ENCODE measurements at places on chromosomes 6 and 20.

DNA sequence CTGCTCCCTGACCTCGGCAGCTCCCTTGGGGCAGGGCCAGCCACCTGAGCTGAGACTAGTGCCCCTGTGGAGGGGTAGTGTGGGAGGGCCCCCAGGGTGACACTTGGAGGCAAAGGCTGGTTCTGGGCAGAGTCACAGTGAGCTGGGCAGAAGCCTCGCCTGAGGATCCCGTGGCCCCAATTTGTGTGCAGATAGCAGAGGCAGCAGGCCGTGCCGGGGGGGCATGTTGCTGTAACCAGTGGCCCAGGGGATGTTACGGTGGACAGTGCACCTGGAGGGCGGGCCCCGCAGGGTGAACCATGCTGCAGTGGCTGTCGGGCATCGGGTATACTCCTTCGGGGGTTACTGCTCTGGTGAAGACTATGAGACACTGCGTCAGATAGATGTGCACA, 2.9 kb downstream of the KLHDC3 start:
- DNase-seq, result no peak

DNA sequence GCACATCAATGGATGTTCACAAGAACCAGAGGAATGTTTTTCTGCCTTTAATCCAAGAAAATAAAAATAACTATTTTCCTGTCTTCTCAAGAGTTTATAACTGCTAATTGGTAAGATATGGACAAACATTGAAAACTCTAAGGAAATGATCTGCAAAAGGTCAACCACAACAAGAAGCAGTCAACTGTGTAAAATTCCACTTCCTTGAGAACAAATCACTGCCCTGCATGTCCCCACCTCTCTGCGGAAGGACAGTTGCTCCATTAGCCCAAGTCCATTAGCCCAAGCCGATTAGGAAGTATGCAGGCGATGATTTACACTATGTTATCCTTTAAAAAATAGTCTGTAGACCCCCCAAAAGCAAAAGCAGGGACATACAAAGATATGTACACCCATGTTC, 27.6 kb downstream of the SLC22A23 start:
- DNase-seq, result no peak

- DNase-seq, result no peak
These were observed 48.7 kb downstream of the PSMG4 start for GRCh38 chr6:3307436-3307835.

DNA sequence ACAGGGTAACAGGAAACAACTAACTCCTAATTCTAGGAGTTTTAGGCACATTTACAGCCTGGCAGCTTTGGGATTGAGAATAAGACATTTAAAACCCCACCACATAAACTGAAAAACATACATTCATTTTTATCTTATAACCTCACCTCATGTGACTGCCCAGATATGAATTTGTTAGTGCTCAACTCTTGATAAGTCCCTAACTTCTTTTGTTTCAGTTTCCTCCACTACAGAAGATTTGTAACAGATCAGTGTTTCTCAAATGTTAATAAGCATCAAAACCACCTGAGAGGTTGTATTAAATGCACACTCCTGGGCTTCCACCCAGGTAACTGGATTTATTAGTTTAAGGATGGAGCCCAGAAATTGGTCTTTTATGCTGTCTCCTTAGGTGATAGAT, 190.1 kb upstream of the ARID1B start:
- no peak for DNase-seq

DNA sequence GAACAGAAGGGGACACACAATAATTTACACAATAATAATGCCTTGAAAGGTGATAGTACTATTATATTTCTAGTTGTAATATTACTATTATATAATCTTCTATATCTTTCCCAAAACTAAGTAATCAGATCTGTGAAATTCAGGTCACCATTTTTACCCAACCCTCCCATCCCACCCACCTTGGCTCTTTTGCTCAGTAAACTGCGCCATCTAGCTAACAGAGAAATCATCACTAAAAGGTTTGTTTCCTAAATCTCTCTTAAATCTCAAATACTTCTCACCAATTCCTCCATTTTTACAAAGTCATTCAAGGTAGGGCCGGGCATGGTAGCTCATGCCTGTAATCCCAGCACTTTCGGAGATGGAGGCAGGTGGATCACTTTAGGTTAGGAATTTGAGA, 83.4 kb downstream of the CDK19 start:
- no peak for DNase-seq

GRCh38 chr20:2840967-2841531, 504 bp downstream of the VPS16 start:
- no peak for DNase-seq

- no peak for DNase-seq
These were observed 147.5 kb upstream of the TCF21 start for GRCh38 chr6:133741375-133741861.

DNA sequence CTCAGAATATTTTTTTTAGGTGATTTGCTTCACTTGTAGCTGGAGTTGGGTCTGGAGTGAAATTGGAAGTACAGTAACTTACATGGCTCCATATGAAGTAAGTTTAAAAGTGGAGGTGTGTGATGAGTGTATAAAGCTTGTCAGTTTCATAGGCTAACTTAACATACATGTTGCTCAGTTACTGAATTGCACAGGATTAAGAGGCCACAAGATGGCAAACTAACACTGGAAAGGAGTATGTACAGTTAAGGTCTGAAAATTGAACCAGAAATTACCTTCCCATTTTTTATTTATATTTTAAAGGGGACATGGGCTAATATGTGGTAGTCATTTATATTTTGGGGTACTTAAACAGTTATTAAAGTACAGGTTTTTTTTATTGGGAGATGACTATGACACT, 45.3 kb upstream of the SMIM8 start:
- no peak for DNase-seq

GRCh38 chr20:24582373-24583168, 113.1 kb downstream of the SYNDIG1 start:
- no peak for DNase-seq

DNA sequence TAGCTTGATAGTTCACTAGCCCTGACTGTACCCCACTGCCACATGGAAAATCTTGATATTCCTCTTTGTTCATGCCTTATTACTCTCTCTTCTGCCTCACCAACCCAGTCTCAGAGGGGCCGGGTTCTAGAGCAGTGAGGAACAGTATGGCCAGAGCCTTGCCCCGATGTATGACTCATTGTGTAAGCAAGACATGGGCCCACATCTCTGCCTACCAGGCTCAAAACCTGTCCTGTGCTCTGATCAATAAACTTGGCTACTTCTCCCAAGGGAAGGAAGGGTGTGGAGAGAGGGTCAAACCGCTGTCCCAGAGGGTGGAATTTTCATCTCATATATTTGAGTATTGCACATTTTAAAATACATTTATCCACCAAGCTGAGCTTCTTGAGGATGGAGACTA, 91.7 kb downstream of the DNAH8 start:
- no peak for DNase-seq

- DNase-seq, result no peak
These were observed 185.7 kb upstream of the FLRT3 start for GRCh38 chr20:14523090-14523489.

DNA sequence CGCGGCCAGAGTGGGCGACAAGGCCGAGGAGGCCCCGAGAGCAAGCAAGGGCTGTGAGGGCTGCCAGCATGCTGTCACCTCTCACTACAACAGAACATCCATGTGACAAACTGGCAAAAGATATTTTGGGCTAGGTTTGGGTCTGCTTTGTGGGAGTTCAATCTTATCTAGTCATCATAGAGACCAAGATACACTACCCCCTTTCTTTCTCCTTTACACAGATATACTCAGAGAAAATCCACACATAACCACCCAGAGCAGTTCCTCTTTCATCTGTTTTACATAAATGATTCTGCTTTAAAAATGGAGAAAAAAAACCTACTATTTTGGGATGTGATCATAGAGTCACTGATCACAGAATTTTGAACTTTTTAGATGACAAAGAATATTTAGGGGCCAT, 16.8 kb downstream of the SOX4 start:
- no peak for DNase-seq

Measured in DMS79 (cell line).